Activated CD4-positive, CD25-positive, alpha-beta regulatory T cell treated with anti-CD3 and anti-CD28 coated beads, Interleukin-2, amount 50 U/mL, for 16 hours (primary cell): ENCODE measurements at places on chromosomes 13 and 19.

GRCh38 chr19:17136617-17137016 is 61.0 kb downstream of the MYO9B start:
- DNase-seq: no peak

GRCh38 chr13:103517768-103518102 is 451.5 kb upstream of the SLC10A2 start:
- no peak for DNase-seq

DNA sequence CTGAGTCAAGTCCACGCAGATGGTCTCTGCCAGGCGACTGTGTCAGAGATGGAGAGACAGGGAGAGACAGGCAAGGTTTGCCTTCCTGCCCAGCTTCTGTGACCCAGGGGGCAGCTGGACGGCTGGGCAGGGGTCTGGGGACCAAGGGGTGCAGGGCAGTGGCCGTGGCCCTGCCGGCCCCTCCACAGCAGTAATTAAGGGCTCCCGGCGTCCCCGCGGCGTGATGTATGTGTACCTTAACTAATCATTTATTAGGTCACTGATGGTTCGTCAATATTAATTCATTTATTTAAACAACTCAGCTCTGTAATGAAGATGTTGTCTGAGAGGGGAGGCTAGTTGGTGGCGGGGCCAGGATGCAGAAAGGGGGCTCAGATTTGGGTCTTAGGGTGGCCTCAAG is 28.6 kb upstream of the TCF3 start:
- DNase-seq: no peak

- no peak for DNase-seq
Measured at GRCh38 chr19:33295621-33296487, 6.5 kb downstream of the CEBPA start.

DNA sequence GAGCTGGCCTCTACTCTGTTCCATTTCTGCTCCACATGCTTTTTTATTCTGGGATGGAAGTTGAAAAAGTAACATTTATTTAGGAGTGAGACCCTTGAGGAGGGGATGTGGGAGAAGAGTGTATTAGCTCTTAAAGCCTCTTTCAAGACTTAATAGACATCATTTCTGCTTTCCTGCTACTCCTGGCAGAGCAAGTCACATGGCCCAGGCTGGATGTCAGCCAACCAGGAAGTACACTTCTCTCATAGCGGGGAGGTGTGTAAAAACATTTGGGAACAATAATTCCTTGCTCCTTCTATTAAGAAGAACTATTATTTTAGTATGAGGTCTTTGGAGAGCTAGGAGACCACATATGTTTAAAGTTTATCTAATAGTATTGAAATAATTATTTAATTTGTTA is 40.6 kb upstream of the FAM216B start:
- no peak for DNase-seq

DNA sequence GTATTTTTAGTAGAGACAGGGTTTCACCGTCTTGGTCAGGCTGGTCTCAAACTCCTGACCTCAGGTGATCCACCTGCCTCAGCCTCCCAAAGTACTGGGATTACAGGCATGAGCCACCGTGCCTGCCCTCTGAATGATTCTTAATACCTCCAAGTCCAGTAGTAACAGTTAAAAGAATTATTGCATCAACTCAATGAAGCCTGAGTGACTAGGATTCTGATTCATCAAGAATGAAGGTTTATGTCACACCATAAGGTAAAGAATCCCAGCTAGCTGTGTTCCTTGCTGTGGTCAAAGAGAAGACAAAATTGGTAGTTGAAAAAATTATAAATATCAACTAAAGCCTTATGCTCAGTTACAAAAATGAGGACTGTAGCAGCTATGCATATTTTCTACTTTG is 81.2 kb upstream of the ABCC4 start:
- no peak for DNase-seq

- DNase-seq: no peak
Measured at GRCh38 chr13:98834254-98834960, 81.9 kb upstream of the SLC15A1 start.

GRCh38 chr13:26133286-26133685 is 81.5 kb upstream of the SHISA2 start:
- DNase-seq: no peak

DNA sequence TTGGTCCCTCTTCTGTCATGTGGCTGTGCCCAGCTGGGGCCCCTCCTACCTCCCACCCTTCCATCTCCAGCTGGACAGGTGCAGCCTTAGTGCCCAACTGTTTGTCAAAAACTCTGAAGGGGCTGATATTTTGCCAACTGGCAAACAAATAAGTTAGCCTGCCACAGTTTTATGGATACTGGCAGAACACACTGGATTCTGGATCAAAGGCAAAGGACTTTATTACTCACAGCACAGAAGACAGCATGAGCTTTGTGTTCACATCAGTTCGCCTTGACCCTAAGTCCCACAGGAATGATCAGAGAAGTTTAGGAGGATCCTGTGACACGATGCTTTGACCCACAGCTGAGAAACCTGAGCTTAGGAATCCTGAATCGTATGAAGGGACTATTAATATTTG is 16.4 kb downstream of the KLK2 start:
- no peak for DNase-seq
